ENCODE measurements at places on chromosomes 3 and 15. TPM values are rescaled to one million over a fixed set of nuclear protein-coding genes. Genes with fewer than 3 reads are reported as not detected.

- peak; percentile 45 for DNase-seq
Observed at GRCh38 chr15:67066041-67066958, 898 bp downstream of the SMAD3 start.

- DNase-seq = no peak
Observed at GRCh38 chr3:149845570-149846244, 32.7 kb downstream of the RNF13 start.

GRCh38 chr3:188242436-188243123, 88.6 kb downstream of the LPP start:
- no peak for DNase-seq

DNA sequence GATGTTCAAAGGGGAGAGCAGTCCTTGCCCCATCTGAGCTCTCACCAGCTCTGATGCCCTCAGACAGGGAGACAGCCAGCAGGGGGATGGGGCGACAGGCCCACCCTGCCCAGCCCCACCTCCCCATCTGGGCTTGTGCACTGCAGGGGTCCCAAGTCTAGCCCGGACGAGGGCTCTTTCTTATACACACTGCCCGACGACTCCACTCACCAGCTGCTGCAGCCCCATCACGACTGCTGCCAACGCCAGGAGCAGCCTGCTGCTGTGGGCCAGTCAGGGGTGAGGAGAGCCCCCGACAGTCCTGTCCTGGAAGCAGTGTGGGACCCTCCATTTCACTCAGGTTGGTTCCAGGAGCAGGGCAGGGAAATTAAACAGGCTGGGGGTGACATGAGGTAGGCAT, 73.9 kb downstream of the BOC start:
- DNase-seq = no peak

The USP4 gene
- 30.3 TPM for total RNA-seq

The SLCO3A1 gene
- total RNA-seq = 12.6 TPM

GRCh38 chr3:5001805-5002173, 22.6 kb downstream of the BHLHE40 start:
- no peak for DNase-seq

Measured in uterus (tissue), 4 donors.